ENCODE measurements at places on chromosomes 3 and 15.

DNA sequence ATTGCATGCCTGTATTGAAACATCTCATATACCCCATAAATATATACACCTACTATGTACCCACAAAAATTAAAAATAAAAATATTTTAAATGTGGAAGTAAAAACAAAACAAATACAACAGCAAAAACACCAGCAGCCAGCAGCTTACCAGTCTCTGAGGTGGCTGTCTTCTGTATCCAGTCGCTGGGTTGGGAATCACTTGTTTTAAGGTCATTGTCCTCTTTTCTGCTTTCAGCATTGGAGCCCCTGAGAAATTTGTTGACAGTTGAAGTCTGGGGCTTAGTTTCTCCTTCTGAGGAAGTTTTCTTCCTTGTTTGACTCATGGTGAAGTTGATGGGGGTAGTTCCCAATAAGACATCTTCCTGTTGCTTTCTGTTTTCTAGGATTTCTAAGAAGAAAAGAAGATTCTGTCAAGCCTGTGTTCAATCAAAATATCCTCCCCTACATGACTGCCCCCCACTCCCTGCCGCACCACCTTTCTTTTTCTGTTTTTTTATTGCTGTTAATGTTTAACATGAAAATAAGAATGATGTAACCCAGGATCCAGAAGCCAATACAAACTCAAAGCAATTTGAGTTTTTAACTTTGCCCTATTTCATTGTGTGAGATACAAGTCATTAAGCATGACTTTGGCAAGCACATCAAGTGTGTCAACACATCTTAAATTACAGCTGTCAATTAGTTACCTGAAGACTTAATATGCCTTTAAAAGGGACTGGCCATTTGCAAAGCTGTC is at the start of gene LRRC31:
LRRC31 (minus strand) TSS at position 452 of the 737 bp plus-strand sequence; CDS start at position 324, 128 bp downstream.
- no peak for DNase-seq

DNA sequence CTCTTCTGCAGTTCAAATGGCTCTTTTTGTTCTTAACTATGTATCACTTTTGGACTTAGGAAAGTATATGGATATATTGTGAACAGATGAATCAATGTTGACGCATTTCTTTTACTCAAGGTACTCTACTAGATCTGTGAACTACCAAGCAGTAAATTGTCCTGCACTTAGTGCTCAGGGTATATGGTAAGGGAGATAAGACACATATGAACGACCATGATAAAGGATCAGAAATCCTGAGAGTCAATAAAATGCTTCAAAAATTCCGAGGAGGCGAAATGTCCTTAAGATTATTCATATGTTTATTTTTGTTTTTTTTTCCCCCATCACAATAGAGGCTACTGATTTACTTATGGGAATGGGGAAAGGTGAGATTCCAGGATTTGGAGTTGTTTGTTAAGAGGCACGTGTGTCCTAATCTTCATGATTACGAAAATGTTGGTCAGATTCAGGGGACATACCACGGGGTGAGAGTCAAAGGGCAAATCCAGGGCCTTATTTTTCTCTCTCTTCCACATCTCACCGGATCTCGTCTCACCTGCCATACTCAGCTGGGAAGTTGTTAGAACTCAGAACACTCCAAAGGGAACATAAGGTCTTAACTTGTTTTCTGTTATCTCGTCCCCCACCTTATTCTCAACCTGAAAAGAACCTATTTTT is 475.1 kb upstream of the TBL1XR1 start:
- DNase-seq = no peak

- no peak for DNase-seq
Observed at GRCh38 chr15:40940296-40940801, 11.2 kb downstream of the DLL4 start.

- DNase-seq = no peak
Observed at GRCh38 chr15:92883876-92884435, 16.2 kb upstream of the CHD2 start.

DNA sequence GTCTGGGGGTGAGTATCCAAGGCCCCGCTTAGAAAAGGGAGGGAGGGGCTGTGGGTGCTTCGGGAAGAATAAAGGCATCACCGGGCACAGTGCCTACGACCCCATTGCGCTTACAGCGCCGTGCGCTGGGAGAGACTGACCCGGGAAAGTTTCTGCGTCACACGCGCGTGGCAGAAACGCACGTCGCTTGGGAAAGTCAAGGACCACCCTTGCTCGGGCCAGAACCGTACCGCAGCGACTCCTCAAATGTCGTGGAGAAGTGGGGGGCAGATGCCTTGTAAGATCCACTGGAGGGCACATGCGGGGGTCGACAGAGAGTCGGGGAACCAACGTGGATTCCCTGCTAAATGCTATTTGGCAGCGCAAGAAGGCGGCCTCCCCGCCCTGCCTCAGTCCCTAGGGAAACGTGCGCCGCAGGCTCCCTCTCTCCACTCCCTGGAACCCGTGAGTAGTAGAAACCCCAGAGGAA is 2.4 kb downstream of the ADAMTS9 start:
- DNase-seq = no peak

- DNase-seq = no peak
Observed at GRCh38 chr3:134357914-134358811, 16.1 kb downstream of the AMOTL2 start.

DNA sequence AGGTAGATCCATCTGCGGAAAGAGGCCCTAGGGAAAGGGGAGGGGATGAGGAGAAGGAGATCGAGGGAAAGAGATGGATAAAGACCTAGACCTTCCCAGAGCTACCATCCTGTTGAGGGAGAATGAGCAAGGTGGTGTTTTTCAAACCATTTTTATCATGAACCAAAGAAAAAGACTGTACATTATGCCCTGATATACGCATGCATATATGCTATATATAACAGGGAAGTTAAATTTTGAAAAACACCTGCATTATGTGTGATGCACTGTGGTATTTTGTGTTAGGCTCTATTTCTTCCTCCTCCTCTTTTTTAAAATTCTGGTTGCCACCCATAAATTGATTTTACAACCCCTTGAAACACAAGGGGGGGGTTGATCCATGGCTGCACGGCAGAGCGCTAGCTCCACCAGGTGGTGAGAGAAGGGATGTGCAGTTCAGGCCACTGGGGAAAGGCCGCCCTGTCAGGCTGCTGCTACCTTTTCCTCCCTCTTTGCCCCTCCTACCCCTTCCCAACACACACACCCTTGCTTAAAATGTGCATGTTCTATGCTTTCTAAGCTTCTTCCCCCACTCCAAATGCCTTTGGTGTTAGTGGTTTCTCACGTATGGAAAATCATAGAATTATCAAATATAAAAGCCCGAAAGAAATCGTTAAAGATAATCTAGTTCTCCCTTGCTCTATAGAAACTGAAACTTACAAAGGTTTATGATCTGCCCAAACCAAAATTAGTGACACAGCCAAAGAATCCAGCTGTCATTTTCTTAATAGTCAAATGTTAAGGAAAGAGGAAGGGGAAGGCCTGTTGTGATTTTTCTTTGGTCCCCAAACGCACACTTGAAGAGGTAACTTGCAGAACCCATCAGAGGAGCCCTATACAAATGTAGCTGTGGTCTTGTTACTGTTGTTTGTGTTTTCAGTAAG is 262.0 kb upstream of the UMPS start:
- DNase-seq = no peak

GRCh38 chr3:112089956-112090886 is 4.0 kb downstream of the C3orf52 start:
- peak; percentile 81 for DNase-seq

GRCh38 chr3:41464858-41465257 is 265.6 kb downstream of the CTNNB1 start:
- DNase-seq = no peak
